ENCODE measurements at places on chromosomes 1 and 21. TPM values are rescaled to one million over a fixed set of nuclear protein-coding genes. Genes with fewer than 3 reads are reported as not detected.
A peak's percentile ranks its signal among the peaks of the same experiment; 100 is the strongest.

GRCh38 chr1:147628441-147628840 is 41.9 kb downstream of the ACP6 start:
- no peak overlapping the region for H3K27ac ChIP-seq
- H3K36me3 ChIP-seq, result no peaks in the 10 kb centered on the region
- no peaks in the 10 kb centered on the region for H3K27me3 ChIP-seq
- no peak overlapping the region for H3K4me3 ChIP-seq
- H3K4me1 ChIP-seq, result no peaks in the 10 kb centered on the region
- no peak for DNase-seq

GRCh38 chr1:68600049-68600661 is 103.3 kb upstream of the DEPDC1 start:
- no peaks in the 10 kb centered on the region for H3K36me3 ChIP-seq
- no peaks in the 10 kb centered on the region for H3K4me1 ChIP-seq
- no peak overlapping the region for H3K4me3 ChIP-seq
- DNase-seq, result peak; percentile 10
- no peaks in the 10 kb centered on the region for H3K27me3 ChIP-seq

GRCh38 chr1:176857632-176858031 is 306.9 kb downstream of the ASTN1 start:
- H3K4me1 ChIP-seq, result peaks cover 54% of the 10 kb centered on the region
- H3K4me3 ChIP-seq, result no peak overlapping the region
- H3K27ac ChIP-seq, result no peak overlapping the region
- DNase-seq, result no peak

- no peaks in the 10 kb centered on the region for H3K36me3 ChIP-seq
- peaks cover 40% of the 10 kb centered on the region for H3K27me3 ChIP-seq
- H3K4me1 ChIP-seq, result 0 out of 3 replicates have a peak, but pooled peaks cover 2% of the 10 kb centered on the region
- no peak for DNase-seq
- H3K27ac ChIP-seq, result no peak overlapping the region
- H3K4me3 ChIP-seq, result no peak overlapping the region
Observed at GRCh38 chr21:45580181-45580575, 37.9 kb upstream of the SLC19A1 start.

DNA sequence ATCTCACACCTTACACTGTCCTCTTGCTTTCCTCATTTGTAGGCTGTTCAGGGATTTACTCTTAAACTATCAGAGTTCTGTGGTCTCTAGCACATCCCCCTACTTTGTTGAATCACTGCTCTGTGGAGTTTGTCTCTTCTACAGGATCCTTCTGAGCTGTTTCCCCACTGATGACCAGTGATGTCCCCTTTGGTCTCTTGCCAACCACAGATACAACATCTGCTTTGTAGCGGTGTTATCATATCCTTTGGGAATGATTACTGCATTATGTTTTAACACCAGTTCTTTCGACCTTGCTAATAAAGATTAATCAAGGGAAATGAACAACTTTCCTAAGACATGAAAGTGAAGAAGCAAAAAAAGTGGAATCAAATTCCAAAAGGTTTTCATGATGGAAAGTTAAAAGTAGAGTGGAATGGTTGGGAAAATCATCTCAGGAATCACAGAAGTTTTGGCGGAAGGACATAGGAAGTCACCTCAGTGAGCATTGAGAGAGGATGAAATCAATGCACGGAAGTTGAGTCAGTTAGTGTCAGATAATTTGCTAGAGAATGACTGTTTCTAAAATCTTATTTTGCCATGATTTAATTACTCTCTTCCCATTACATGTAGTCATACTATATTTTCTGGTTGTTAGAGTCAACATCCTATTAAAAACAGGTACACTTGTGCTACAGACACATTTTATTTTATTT is 11.2 kb downstream of the OR10K2 start:
- H3K4me3 ChIP-seq, result no peak overlapping the region
- H3K36me3 ChIP-seq, result no peaks in the 10 kb centered on the region
- H3K27me3 ChIP-seq, result no peaks in the 10 kb centered on the region
- no peak for DNase-seq
- no peak overlapping the region for H3K27ac ChIP-seq

GRCh38 chr1:205012391-205013140 is 30.4 kb upstream of the CNTN2 start:
- H3K27me3 ChIP-seq, result peaks cover 64% of the 10 kb centered on the region
- H3K27ac ChIP-seq, result no peak overlapping the region
- DNase-seq, result no peak
- no peaks in the 10 kb centered on the region for H3K4me1 ChIP-seq
- H3K36me3 ChIP-seq, result no peaks in the 10 kb centered on the region

The SLC6A17 gene
- total RNA-seq, result not detected

GRCh38 chr1:23772049-23772853 is 6.0 kb upstream of the PITHD1 start:
- peak overlapping the region; percentile 40 for H3K27ac ChIP-seq
- H3K4me3 ChIP-seq, result peak overlapping the region; percentile 8
- H3K27me3 ChIP-seq, result no peaks in the 10 kb centered on the region

The ADGRL2 gene
- 0.13 TPM for total RNA-seq

GRCh38 chr1:64031236-64031635 is 172.2 kb upstream of the UBE2U start:
- no peaks in the 10 kb centered on the region for H3K4me1 ChIP-seq

The AKR7A3 gene
- 1.2 TPM for total RNA-seq

DNA sequence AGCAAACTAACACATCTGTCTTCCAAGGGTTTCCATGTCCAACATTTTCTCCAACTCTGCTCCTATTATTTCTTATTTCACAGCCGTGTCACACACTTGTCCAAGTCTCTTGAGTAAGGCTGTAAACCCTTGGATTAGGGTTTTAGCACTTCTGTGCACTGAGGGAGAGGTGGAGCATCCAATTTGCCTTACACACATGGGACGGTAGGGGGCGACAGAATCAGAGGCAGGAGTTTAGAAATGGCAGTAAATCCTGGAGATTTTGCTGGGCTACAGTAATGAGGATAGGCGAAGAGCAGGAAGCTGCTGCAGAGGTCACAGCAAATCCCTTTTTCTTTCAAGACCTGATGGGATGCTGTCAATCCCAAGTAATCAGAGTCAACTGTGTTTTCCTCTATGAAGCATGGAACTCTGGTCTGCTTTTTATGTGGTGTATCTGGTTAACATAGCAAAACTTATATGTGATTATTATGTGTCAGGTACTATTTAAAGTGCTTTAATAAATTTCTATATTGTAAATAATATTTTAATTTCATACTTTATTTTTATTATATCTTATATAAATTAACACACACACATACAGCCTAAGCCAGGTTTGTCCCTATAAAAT is 15.4 kb upstream of the LCE5A start:
- DNase-seq, result peak; percentile 43
- H3K36me3 ChIP-seq, result no peaks in the 10 kb centered on the region
- peaks cover 7% of the 10 kb centered on the region for H3K27me3 ChIP-seq
- no peak overlapping the region for H3K27ac ChIP-seq
- H3K4me3 ChIP-seq, result no peak overlapping the region

The SYCP1 gene
- not detected for total RNA-seq

DNA sequence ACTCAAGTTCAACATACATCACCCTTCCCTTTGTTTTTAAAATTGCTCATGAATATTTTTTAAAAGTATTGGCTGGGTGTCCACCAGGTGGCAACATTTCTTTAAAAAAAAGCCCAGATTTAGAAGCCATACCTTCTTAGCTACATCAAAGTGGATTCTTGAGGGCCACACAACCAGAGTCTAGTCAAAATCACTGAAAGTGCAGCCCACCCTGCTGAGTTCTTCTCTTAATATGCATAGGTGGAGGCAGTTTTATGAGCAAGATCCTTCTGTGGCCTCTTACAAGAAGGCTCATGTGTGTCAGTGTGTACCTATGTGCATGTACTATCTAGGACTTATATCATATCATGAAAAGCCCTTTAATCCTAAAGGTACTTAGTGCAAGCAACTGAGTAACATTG is 16.9 kb upstream of the GNG12 start:
- 0 out of 2 replicates have a peak, but pooled peaks cover 1% of the 10 kb centered on the region for H3K27me3 ChIP-seq
- no peak overlapping the region for H3K4me3 ChIP-seq
- H3K27ac ChIP-seq, result no peak overlapping the region
- no peaks in the 10 kb centered on the region for H3K4me1 ChIP-seq

DNA sequence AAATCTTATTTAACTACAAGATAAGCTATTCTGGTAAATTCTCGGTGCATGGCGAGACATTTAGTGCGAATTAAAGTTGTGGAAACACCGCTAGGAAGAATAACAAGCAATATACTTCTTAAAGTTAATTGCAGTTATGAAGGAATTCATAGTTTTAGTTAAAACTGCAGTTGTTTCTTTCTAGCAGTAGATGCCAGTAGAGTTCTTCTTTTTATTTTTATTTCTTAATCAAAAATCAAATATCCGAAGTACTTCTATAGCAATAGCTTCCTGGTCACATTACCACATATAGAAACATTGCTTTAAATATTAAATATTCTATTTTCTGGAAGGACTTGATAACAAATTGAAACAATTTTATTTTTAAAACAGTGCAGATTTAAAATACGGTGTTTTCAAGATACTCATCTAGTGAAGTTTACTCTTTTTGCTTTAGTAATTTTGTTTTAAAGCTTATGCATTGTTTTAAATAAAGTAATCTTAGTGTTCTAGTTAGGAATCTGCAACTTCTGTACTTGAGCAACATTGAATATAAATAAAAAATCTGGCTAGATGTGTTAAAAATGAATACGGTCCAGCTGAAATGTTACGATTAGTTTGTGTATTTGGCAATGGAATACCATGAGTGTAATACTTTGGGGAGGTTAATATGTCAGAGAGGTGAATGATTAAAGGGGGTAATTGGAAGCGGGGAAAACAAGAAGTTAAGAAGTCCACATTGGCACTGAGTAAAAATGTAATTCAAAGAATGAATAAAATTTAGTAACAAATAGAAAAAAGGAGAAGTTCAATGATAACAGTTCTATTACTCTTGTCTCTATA is 2.7 kb upstream of the PRKACB start:
- H3K4me1 ChIP-seq, result no peaks in the 10 kb centered on the region
- no peak for DNase-seq
- no peak overlapping the region for H3K27ac ChIP-seq
- H3K27me3 ChIP-seq, result no peaks in the 10 kb centered on the region
- H3K36me3 ChIP-seq, result no peaks in the 10 kb centered on the region
- H3K4me3 ChIP-seq, result no peak overlapping the region

GRCh38 chr1:201266774-201267173 is 16.5 kb upstream of the PKP1 start:
- DNase-seq, result no peak
- no peak overlapping the region for H3K27ac ChIP-seq
- H3K4me1 ChIP-seq, result no peaks in the 10 kb centered on the region
- H3K4me3 ChIP-seq, result no peak overlapping the region
- H3K27me3 ChIP-seq, result peaks cover 14% of the 10 kb centered on the region
- H3K36me3 ChIP-seq, result no peaks in the 10 kb centered on the region

The SPRR2A gene
- not detected for total RNA-seq

DNA sequence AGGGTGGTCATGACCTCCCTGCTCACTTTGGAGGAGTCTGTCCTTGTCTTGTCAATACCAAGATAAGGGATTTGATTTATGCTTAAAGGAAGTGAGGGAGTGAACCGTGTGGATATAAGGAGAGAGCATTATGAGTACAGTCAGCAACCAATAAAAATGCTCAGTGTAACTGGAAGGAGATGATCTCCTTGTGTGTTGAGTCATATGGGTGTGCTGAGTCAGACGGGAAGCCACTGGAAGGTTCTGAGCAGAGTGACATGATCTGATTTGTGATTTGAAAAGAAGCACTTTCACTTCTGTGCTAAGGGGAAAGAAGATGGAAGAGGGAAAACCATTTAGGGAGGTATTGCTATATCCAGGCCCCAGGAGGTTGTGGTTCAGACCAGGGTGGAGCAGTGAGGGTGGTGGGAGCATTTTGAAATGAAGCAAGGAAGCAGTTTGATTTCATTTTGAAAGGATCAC is 2.5 kb upstream of the BCL10 start:
- H3K27ac ChIP-seq, result peak overlapping the region; percentile 76
- H3K4me3 ChIP-seq, result 0 out of 2 replicates have a peak overlapping the region, but pooled peaks have one; percentile 2
- H3K4me1 ChIP-seq, result peaks cover 16% of the 10 kb centered on the region

GRCh38 chr1:204065986-204066300 is 7.0 kb upstream of the SOX13 start:
- no peaks in the 10 kb centered on the region for H3K4me1 ChIP-seq
- peaks cover 52% of the 10 kb centered on the region for H3K27me3 ChIP-seq
- H3K4me3 ChIP-seq, result no peak overlapping the region
- H3K27ac ChIP-seq, result no peak overlapping the region

- H3K4me3 ChIP-seq, result no peak overlapping the region
- H3K4me1 ChIP-seq, result no peaks in the 10 kb centered on the region
- no peaks in the 10 kb centered on the region for H3K36me3 ChIP-seq
- DNase-seq, result no peak
Observed at GRCh38 chr1:165494949-165495857, 48.6 kb upstream of the LRRC52 start.

GRCh38 chr1:75023005-75023404 is 111.2 kb upstream of the LHX8 start:
- H3K27ac ChIP-seq, result no peak overlapping the region
- H3K4me1 ChIP-seq, result no peaks in the 10 kb centered on the region
- DNase-seq, result no peak
- H3K36me3 ChIP-seq, result no peaks in the 10 kb centered on the region

The S100A3 gene
- 0.34 TPM for total RNA-seq
